ENCODE measurements at places on chromosomes 12 and 14. TPM values are rescaled to one million over a fixed set of nuclear protein-coding genes. Genes with fewer than 3 reads are reported as not detected.

DNA sequence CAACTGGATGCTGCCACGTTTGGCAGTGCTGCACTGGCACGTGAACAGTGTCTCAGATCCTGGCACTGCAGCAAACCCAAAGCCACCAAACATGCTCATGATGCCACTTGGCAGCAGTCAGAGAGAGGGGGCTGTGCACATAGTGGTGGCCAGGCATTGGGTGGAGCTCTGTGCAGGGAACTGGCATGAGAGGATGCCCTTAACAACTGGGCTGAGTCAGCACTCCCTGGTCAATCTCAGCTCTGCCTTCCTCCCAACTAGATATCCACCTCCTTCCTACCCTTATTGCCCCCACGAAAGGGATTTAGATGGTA, 37.0 kb downstream of the ZFHX2 start:
- no peak for DNase-seq

DNA sequence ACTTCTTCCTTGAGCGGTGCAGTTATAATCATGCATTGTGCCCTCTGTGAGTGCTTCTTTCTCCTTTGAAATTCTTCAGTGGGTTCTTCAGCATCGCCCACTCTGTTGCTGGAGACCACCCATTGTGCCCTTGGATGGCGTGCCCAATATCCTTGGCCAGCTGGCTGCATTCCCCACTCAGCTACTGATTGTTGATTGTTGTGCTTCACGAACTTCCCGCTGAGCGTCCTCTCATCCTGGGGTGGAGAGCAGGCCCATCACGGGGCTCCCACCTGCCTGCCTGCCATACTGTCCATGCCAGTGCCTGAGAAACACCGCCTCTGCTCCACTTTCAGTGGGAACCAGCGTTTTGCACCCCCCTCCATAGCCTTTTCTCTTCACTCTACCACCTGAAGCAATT, 8.6 kb upstream of the SSTR1 start:
- no peak for DNase-seq

GRCh38 chr12:112381406-112381882, 787 bp downstream of the HECTD4 start:
- DNase-seq, result peak; percentile 12

GRCh38 chr14:50061664-50062437, 54.5 kb downstream of the VCPKMT start:
- DNase-seq, result no peak

DNA sequence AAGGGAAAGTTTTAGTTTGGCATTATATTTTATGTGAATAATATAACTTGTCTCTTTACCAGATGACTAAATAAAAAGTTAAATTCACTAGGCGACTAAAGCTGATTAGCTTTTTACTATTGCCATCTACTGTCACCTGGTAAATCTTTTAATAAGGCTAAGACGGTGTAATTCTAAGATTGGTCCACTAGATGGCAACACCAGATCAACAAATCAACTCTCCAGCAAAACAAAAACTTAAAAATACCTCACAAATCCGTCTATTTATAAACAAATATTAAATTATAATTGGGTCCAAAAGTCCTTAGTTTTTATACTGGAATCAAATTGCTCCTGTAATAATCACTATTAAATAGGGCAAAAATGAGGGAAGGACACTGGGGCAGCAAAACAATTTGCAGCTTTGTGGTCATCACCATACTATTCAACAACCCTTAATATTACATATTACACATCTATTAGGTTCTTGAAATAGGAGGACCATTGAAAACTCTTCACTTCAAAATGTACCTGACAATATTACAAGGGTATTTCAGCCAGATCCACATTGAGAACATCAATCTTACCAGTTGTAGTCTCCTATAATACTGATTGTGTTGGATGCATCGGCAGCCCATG, 47.9 kb downstream of the GALC start:
- no peak for DNase-seq

GRCh38 chr14:97888331-97888730, 1091.1 kb downstream of the VRK1 start:
- DNase-seq, result no peak

GRCh38 chr12:71262466-71262865, 104.7 kb upstream of the TSPAN8 start:
- DNase-seq, result no peak

Gene RNU4-1
- 567 TPM for total RNA-seq

- DNase-seq, result no peak
Measured at GRCh38 chr14:92362781-92363235, 39.8 kb downstream of the SLC24A4 start.

GRCh38 chr12:19689801-19690472, 250.6 kb downstream of the AEBP2 start:
- no peak for DNase-seq

DNA sequence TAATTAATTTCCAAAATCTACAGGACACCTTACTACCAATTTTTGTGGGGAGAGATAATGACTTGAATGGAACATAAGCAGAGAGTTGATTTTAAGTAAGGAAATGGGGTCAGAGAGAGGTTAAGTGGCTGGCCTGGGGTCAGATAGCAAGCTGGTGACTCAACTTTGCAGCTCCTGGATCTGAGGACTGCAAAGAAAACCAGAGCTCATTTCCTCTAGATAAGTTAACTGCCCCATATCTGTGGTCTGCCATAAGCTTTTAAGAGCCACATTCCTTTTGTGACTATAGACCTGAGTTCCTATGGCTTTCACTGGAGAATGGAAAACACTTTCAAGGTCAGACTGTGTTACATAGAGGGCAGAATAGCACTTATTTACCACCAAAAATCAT, 201.2 kb upstream of the PRICKLE1 start:
- no peak for DNase-seq

GRCh38 chr12:48788854-48789775, at the start of gene ADCY6:
ADCY6 (minus strand) TSS chr12:48789089; CDS start chr12:48783434, 5,655 bp downstream.
- peak; percentile 89 for DNase-seq

DNA sequence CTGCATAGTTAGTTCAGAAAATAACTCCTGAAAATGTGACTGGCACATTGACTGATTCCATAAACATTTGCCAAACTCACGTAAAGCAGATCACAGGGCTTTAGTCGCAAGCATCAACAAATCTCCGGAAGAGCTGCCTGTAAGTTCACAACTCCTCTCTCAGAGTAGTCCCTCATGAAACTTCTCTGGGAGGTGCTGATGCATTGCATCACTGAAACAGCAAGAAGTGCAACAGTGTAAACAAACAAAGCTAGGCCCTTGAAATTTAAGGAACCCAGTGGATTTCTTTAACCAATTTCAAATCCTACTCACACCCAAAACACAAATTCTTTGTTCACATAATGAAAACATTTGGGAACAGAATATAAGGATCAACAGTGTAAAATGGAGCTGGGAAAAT, 1691.7 kb upstream of the FLRT2 start:
- no peak for DNase-seq

- DNase-seq, result no peak
Measured at GRCh38 chr14:21939836-21940235, 266.2 kb upstream of the OR4E1 start.

Gene TRHDE
- total RNA-seq, result 0.49 TPM

Gene SIX6
- total RNA-seq, result not detected

- no peak for DNase-seq
Measured at GRCh38 chr14:95498622-95499353, 17.7 kb downstream of the SYNE3 start.

- no peak for DNase-seq
Measured at GRCh38 chr12:17342381-17342961, 736.5 kb upstream of the LMO3 start.

Gene KRT80
- total RNA-seq, result 0.08 TPM

DNA sequence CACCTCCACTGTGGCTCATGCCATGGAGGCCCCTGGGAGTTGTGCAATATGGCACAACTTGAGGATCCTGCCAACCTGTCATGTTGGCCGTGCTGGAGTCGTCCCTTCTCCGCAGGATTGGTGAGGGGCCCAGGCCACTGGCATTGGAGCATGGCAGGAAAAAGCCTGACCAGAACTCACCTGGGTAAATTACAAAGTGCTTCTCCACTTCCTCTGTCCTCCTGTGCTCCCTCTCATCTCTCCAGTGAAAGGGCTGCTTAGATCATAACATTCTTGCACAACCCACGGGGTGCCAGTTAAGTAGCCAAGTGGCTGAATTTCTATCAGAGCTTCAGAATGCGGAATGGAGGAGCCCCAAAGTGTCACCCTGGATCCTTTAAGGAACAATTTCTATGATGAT, 381.0 kb downstream of the DPF3 start:
- DNase-seq, result no peak

Gene OTUB2
- total RNA-seq, result 0.22 TPM

GRCh38 chr14:67557118-67557517, 24.0 kb downstream of the PLEKHH1 start:
- no peak for DNase-seq

DNA sequence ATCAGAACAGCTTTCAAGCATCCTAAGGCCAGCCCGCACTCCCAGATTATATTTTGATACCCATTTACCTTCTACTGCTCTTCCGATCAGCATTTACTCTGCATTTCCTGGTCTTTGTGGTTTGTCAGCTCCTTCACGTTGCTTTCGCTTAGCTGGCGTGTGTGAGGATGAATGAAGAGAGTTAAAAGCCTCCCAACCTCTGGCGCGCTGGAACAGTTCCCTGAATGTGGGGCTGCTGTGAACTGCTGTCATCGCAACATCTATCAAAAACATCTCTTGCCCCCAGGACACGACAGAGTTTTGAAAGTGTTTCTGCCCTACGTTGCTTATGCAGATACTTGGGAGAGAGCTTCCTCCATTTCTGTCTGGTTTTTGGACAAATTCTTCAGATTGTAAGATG, 129.2 kb downstream of the KCNA5 start:
- no peak for DNase-seq

- DNase-seq, result no peak
Measured at GRCh38 chr12:3527181-3527580, 36.2 kb downstream of the PRMT8 start.

DNA sequence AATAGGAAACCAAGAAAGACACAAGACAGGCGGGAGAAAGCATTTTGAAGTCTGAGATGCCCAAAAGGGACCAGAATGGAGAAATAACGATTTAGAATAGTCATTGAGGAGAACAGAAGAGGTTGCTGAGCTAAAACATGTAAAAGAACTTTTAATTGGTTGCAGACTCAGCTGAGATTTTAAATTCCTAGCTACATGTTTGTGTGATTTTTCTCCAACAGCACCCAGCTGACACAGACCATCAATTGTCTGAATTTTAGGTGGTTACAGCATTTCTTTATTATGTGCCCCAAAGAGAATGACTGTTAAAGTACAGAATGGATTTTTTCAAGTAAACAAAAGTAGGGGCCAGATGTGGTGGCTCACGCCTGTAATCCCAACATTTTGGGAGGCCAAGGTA, 50.3 kb downstream of the BAZ1A start:
- no peak for DNase-seq

GRCh38 chr14:95162641-95163040, 5.3 kb upstream of the DICER1 start:
- no peak for DNase-seq

Gene MYF5
- total RNA-seq, result not detected

Gene MYF6
- not detected for total RNA-seq

DNA sequence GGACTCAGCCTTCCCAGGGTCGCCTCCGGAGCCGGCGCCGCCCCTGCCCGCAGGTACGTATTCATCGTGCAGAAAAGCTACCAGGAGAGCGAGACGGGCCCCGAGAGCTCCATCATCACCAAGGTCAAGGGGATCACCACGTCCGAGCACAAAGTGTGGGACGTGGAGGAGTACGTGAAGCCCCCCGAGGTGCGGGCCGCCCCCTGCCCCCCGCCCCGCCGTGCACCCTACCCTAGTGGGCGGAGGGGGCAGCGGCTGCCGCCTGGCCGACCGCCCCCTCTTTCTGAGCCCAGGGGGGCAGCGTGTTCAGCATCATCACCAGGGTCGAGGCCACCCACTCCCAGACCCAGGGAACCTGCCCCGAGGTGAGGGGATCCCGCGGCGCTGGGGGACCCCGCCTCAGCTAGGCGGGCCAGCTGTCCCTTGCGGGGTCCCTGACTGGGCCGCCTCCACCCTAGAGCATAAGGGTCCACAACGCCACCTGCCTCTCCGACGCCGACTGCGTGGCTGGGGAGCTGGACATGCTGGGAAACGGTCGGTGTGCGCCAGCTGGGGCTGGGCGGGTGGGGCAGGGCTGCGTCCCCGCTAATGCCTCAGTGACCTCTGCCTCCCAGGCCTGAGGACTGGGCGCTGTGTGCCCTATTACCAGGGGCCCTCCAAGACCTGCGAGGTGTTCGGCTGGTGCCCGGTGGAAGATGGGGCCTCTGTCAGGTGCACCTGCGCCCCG, 973 bp downstream of the P2RX2 start:
- no peak for DNase-seq

DNA sequence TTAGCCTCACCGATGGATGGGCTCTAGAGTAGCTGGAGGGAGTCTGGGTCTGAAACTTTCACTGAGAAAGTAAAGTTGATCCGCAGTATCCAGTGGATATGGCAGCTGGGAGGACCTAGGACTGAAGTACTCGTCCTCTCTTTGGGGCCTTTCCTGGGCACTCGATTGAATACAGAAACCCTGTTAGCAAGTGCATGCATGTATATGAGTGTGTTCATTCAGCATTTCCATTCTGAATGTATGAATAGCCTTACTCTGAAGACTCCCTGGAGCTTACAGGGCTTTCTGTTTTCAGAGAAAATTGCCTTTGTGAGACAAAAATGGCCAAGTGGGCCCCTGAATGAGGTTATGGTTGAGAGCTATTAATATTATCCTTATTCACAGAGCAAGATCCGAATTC, 62.8 kb downstream of the DAD1 start:
- DNase-seq, result no peak

DNA sequence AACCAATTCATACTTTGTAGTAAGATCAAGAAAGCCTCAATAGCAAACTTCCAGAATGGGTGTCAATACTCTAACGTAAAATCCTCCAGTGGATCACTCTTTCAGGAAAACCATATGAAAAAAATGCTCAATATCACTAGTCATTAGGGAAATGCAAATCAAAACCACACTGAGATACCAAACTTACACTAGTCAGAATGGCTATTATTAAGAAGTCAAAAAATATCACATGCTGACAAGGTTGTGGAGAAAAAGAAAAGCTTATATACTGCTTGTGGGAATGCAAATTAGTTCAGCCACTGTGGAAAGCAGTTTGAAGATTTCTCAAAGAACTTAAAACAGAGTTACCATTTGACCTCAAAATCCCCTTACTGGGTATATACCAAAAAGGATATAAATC, 49.5 kb upstream of the ATXN7L3B start:
- no peak for DNase-seq

Gene RERGL
- total RNA-seq, result 1.2 TPM

- peak; percentile 78 for DNase-seq
Measured at GRCh38 chr14:76961631-76962302, 66.7 kb downstream of the IRF2BPL start.

GRCh38 chr14:30928462-30928861, 54.1 kb downstream of the COCH start:
- no peak for DNase-seq

DNA sequence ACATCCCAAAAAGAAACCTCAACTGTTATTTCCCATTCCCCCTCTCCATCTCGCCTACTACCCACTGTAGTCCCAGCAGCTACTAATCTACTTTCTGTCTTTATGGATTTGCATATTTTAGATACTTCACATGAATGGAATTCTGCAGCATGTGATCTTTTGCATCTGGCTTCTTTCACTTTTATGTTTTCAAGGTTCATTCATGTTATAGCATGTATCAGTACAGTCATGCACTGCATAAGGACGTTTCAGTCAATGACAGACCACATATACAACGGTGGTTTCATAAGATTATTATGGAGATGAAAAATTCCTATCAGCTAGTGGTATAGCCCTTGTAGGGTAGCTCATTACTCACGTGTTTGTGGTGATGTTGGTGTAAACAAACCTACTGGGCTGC, 24.5 kb downstream of the PCNX4 start:
- no peak for DNase-seq

- no peak for DNase-seq
Measured at GRCh38 chr12:52523824-52524223, 3.6 kb upstream of the KRT5 start.

Measured in heart right ventricle (tissue), 16 donors.